ENCODE measurements at places on chromosomes 16 and 17.

DNA sequence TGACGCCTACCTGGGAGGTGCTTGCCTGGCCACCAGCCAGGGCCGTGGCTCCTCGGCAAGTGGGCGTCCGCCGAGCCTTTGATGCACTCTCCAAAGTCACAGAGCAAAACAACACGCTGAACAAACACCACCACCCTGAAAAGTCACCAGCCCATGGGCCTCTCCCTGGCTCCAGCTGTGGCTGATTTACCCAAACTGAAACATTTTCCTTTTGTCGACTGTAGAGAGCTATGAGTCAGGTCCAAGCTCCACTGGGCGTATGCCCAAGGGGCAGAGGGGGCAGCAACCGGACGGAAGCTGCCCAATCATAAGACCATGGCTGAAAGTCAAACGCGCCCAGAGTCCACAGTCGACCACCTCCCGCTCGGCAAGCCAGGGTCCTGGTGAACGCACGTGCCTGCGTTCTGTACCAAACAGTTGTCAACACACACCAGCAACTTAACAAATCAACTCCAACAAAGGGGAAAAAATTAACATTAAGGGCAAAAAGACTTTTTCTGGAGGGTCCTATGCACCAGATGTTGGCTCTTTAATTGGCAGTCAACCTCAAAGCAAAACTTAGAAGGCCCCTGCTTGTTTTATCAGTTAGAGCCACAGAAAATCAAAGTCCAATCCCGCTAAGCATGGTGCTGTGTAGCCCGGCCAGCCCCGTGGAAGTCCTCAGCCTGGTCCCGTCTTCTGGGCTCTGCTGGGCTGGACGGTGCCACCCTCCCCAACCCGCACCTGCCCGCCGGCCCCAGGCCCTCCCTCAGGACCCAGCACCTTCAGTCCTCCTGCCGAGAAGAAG is 47.3 kb downstream of the TBC1D16 start:
- peak; percentile 77 for DNase-seq

DNA sequence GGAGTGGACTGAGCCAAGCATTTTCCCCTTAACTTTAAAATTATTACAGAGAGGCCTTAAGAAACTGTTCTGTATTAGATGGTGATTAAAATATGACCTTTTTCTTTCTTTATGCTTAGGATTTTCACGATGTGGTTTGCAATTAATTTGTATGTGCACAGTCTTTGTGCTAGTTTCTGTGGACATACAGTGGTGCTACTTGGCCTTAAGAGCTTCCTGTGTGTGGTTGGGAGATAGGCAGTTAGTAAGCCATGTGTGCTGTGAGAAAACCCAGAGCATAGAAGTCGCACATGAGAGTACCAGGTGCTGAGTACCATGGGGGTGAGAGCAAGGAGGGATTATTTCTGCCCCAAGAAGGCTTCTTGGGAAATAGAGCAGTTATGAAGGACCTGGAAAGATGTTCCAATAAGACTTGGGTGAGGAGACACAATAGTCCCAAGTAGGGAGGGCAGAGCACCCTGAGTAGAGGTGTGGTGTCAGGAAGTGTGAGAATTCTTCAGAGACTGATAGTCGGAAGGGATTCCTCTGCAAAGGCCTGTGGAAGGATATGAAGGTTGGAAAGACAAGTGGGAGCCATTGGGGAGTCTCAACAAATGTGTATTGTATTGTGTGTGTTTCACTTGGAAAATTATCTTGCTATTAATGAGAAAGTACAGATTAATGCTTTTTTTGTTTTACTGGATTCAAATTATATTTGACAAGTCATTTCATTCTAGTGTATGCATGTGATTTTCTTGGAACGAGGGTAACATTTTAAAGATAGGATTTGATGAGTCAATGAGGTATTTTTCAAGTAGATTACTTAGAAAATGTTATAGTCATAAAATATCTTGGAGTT is 239.9 kb downstream of the PRKCA start:
- DNase-seq: no peak

- DNase-seq: no peak
These were observed 17.1 kb downstream of the ZNF652 start for GRCh38 chr17:49344914-49345313.

GRCh38 chr17:40538019-40538935 is 27.0 kb downstream of the CCR7 start:
- DNase-seq: no peak

DNA sequence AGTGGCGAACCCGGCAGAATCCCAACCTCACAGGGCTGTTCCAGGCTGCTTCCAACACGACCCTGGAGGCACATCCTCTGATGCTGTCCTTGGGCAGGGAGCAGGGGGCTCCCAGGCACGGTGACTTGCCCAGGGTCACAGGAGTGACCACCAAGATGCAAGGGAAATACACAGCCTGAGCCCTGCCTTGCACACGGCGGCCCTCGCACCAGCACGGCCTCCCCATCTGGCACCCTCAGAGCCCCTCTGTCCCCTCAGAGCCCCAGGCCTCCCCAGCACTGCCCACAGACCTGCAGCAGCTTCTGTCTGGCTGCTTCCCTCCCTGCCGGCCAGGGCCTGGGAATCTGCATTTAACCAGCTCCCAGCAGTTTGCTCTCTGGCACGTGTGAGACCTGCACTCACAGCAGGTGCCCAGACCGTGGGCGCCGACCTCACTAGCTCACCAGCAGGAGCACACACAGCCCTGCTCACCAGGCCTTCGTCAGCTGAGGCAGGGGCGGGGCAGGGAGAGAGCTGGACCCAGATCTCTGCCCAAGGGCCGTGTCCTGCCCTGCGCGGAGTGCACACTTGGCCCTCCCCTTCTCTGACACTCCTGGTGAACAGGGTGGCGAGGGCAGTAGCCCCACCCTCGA is 29.7 kb upstream of the ZC3H18 start:
- no peak for DNase-seq

DNA sequence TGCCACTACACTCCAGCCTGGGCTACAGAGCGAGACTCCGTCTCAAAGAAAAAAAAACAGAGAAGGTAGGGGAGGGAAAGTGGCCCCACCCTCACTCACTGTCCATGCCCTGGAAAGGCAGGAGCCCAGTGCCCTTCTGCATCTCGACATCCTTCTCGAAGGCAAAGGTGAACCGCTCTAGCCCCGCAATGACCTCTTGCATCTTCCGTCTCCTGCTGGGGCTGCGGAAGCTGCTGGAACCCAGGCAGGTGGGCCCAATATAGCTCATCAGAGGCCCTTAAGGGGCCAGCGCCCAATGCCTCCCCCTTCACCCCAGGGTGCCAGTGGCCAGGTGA is at the start of gene CPSF4L:
CPSF4L (minus strand) TSS at position 264 of the 335 bp plus-strand sequence; CDS start at position 202, 62 bp downstream.
- no peak for DNase-seq

GRCh38 chr17:77475016-77475976 is 334.5 kb downstream of the SEC14L1 start:
- DNase-seq: peak; percentile 56

- DNase-seq: no peak
These were observed 36.8 kb downstream of the RPGRIP1L start for GRCh38 chr16:53666786-53667415.

All from urothelium cell line (cell line).